ENCODE measurements at places on chromosomes 13 and 19.
A peak's percentile ranks its signal among the peaks of the same experiment; 100 is the strongest.

GRCh38 chr13:76449716-76450115 is 436.5 kb downstream of the KCTD12 start:
- no peak for DNase-seq

DNA sequence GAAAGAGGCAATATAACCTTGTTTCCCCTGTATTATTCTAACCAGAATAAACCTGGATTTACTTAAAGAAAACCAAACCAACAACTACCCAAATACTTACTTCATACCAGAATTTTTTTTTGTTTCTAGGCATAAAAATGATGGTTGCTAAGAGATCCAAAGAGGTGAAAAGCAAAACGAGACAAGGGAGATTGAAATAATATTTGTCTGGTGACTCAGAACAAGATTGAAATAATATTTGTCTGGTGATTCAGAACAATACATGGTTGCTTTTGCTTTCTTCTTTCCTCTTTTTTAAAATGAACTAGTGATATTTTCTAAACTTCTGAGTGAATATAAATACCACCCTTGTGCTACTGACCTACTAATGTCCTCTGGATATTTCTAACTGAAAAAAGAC is 592.9 kb downstream of the KCTD12 start:
- DNase-seq = no peak

DNA sequence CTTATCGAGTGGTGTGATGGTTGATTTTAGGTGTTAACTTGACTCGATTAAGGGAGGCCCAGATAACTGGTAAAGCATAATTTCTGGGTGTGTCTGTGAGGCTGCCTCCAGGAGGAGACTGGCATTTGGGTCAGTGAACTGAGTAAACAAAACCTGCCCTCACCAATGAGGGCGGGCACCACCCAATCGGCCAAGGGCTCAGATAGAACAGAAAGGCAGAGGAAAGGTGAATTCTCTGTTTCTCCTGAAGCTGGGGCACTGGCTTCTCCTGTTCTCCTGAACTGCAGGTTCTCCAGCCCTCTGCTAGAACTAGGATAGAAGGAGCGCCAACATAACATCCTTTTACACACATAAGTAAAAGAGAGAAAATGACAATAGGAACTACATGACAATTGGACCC is 35.1 kb downstream of the ESD start:
- no peak for DNase-seq

DNA sequence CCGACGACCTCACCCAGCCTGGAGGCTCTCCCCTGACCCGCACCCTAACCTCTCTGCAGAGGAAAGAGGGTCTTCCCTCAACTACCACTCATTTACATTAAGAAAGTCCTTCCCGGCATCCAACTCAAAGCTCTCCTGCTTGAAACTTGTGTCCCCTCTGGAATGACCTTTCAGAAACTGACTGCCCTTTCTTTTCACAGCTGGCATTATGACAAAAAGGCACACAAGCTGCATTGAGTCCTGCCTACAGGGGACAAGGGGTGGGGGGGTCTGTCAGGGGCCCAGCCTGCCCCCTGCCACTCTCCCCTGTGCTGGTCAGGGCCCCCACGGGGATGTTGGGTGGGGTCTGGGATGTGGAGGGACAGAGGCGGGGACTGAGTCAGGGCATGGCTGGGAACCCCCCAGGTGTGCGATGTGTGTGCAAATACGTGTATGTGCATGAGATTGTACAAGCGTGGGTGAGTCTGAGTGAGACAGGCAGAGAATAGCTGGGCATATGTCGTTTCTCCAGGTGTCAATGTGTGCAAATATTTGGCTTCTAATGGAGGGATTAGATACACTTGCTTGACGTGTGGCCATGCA is 2.0 kb downstream of the COL5A3 start:
- peak; percentile 6 for DNase-seq

- no peak for DNase-seq
Observed at GRCh38 chr19:55116232-55116858, 1.1 kb downstream of the PPP1R12C start.

- DNase-seq = no peak
Observed at GRCh38 chr19:14770944-14771839, 7.2 kb downstream of the ADGRE2 start.

DNA sequence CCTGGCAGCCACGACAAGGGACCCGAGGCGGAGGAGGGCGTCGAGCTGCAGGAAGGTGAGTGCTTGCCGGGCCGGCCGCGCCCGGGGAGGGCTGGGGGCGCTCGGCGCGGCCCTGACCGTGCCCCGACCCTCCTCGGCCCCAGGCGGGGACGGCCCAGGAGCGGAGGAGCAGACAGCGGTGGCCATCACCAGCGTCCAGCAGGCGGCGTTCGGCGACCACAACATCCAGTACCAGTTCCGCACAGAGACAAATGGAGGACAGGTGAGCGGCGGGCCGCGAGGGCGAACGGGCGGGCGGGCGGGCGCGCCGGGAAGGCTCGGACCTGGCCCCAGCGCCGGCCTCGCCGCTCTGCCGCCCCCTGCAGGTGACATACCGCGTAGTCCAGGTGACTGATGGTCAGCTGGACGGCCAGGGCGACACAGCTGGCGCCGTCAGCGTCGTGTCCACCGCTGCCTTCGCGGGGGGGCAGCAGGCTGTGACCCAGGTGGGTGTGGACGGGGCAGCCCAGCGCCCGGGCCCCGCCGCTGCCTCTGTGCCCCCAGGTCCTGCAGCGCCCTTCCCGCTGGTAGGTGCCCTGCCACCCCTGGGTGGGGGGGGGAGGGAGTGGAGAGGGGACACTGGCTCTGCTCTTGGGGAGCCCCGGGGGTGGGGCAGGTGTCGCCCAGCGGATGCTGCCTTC is 816 bp downstream of the USF2 start:
- DNase-seq = peak; percentile 39

GRCh38 chr13:100280681-100281080 is 191.8 kb downstream of the PCCA start:
- DNase-seq = no peak

DNA sequence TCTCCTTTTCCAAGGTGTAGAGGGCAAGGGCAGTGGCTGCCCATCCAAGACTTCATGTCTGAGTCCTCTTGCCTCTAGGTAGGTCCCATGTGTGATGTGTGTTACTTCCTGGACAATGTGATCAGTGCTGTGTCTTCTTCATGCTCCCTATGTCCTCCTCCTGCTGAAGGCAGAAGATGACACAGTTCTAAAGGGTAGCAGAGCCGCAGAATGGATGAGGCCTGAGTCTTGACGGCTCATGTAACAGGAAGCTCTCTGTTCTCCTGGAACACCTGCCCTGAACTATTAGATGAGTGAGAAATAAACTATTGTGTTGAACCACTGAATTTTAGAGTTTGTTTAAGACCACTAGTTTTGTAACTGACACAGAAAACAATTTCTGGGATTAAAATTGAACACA is 165.9 kb downstream of the NDFIP2 start:
- DNase-seq = no peak

GRCh38 chr13:110274687-110275086 is 32.3 kb downstream of the COL4A1 start:
- DNase-seq = no peak

GRCh38 chr19:45349430-45349941 is 8.9 kb downstream of the KLC3 start:
- DNase-seq = no peak

DNA sequence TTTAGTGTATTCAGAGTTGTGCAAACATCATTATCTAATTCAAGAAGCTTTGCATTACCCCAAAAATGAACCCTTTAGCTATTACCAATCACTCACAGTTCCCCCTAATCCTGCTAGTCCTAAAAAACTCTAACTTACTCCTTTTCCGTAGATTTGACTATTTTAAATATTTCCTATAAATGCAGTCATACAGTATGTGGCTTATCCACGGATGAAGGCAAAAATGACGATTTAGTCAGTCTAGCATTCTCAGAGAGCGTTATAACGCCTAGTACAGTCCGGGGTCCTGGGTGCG is 587 bp upstream of the ZNF383 start:
- no peak for DNase-seq

DNA sequence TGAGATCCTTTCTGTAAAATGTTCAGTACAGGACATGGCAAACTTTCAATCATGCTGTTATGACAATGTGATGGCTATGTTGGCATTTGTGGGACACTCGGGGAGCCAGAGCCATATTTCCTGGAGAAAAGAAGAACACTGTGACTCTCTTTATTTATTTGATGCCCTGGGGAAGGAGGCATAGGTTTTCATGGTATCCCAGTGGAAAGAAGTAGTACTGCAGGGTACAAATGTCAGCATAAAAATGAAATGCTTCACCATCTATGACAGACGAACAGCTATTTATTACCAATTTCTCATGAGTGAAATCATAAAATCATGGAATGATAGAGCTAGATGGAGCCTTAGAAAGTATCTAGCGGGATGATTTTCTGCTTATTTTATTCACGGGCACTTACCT is 217.1 kb downstream of the COL4A1 start:
- DNase-seq = peak; percentile 17

GRCh38 chr13:37412241-37412921 is 186.2 kb downstream of the POSTN start:
- DNase-seq = no peak

GRCh38 chr13:91896547-91896946 is 498.1 kb downstream of the GPC5 start:
- DNase-seq = no peak

GRCh38 chr13:26502826-26503225 is 54.7 kb upstream of the WASF3 start:
- no peak for DNase-seq

DNA sequence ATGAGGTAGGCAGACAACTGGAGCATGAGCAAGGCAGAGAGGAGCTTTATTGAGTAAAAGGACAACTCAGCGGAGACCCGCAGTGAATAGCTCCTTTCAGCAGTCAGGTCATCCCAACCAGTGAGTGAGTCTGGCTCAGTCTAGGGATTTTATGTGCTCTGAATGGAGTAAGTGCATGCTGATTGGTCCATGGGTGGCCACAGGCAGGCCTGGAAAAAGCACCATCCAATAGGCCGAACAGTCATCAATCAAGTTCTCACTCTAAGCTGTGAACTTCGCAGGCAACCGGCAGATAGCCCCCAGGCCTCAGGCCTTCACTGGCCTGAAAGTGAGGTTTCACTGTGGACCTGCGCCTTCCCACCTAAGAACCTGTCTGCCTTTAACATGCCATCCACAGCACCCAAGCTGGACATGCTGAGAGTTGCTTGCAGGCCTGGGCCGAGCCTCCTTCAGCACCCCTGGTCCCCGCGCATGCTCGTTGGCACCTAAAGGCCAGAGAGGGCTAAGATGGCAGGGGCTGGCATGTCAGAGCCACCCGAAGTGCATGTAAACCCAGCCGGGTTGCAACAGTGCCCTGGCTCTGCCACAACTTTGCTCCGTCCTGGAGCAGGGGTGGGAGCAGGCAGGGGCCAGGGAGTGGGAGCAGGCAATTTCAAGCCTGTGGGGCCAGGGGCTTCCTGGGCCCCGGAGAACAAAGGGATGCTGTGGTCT is 698.7 kb downstream of the SLITRK1 start:
- DNase-seq = no peak

Data from SHP77 treated with DMSO at 0.1 percent for 48 hours (cell line).